ENCODE measurements at places on chromosomes 6 and 20. TPM values are rescaled to one million over a fixed set of nuclear protein-coding genes. Genes with fewer than 3 reads are reported as not detected.

The CDC40 gene
- total RNA-seq, result 18.2 TPM

The BANF2 gene
- not detected for total RNA-seq

The IPCEF1 gene
- total RNA-seq, result 1.4 TPM

The PLEKHG1 gene
- total RNA-seq, result 13.4 TPM

The HDGFL1 gene
- total RNA-seq, result not detected

The LY6G6C gene
- total RNA-seq, result 0.09 TPM

The SIRPA gene
- 13.3 TPM for total RNA-seq

The MUC22 gene
- not detected for total RNA-seq

The TNF gene
- 0.22 TPM for total RNA-seq
